A549 treated with Hydrocortisone at 1 μM for 4 hours (cell line): ENCODE measurements at places on chromosomes 5 and 9. TPM values are rescaled to one million over a fixed set of nuclear protein-coding genes. Genes with fewer than 3 reads are reported as not detected.

ST6GALNAC4 gene
- 13.9 to 17.2 TPM (median 16.3 TPM) in 5 replicates for total RNA-seq

SLC1A3 gene
- 0.09 TPM in 1 of 5 replicates, not detected in the others for total RNA-seq

GTF2H2C gene
- 32.0 to 41.4 TPM (median 32.2 TPM) in 5 replicates for total RNA-seq

ANKRD34B gene
- 0.03 to 0.17 TPM (median 0.06 TPM) in 3 of 5 replicates, not detected in the others for total RNA-seq

GADD45G gene
- 0.21 to 0.69 TPM (median 0.52 TPM) in 5 replicates for total RNA-seq

ANKRD20A1 gene
- total RNA-seq = 0.51 to 1.9 TPM (median 1.3 TPM) in 5 replicates

NUDT12 gene
- total RNA-seq = 1.3 to 2.2 TPM (median 1.9 TPM) in 5 replicates

ENHO gene
- total RNA-seq = 0.88 to 2.5 TPM (median 1.9 TPM) in 5 replicates

CDH10 gene
- total RNA-seq = 0.09 to 0.20 TPM (median 0.14 TPM) in 5 replicates

C9orf153 gene
- total RNA-seq = 0.08 to 0.40 TPM (median 0.21 TPM) in 5 replicates

SNX30 gene
- total RNA-seq = 4.0 to 7.0 TPM (median 4.6 TPM) in 5 replicates

SMIM33 gene
- not detected in 5 replicates for total RNA-seq
